ENCODE measurements at places on chromosomes 1 and 21. TPM values are rescaled to one million over a fixed set of nuclear protein-coding genes. Genes with fewer than 3 reads are reported as not detected.

Gene MFAP2
- total RNA-seq, result 15.0 TPM

GRCh38 chr1:94668528-94668927 is 127.0 kb upstream of the F3 start:
- no peak for DNase-seq

DNA sequence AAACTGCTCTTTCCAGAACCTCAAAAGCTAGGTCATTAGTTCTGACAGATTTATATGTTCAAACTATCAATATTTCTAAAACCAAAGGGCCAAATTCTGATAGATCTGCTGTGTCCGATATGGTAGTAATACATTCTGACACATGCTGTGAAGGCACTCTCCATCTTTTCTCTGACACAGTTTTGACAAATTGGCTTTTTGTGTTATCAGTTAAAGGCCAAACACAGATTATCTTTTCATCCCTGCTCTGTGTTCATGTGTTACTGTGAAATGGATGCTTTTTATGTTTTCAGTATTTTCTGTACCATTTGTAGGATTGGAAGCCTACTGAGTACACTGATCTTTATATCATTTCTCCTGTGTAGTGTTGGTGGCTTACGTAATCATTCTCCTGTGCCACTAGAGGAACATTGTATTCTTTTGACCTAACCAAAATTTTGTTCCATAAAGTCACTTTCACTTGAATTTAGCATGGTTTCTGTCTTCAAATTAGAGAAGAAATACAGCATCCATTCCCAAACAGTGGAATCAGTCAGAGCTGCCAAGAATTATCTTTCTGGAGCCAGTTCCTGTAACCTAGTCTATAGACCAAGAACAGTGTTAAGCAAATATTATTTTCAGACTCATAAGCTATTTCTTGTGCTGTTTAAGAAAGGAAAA is 137.2 kb downstream of the ADGRL2 start:
- no peak for DNase-seq

GRCh38 chr1:83822208-83822607 is 176.7 kb downstream of the TTLL7 start:
- no peak for DNase-seq

GRCh38 chr1:21313203-21313885 is 23.1 kb upstream of the ECE1 start:
- DNase-seq, result no peak

DNA sequence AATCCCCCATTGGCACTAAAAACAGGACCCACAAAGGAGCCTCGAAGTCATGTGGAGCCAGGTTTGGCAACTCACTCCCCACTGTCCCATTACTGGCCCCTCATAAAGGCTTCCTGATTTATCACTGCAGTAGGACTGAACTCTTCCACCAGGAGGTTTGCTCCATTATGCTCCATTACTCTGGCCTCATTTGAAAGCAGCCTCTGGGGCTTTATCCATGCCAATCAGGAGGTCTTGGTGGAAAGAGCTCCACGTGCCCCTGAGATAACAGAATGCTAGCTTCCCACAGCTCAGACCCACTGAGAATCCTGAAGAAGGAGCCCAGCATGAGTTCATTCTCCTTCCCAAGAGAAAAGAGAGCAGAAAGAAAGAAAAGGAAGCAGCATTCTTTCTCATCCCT is 76.4 kb downstream of the HIVEP3 start:
- DNase-seq, result no peak

DNA sequence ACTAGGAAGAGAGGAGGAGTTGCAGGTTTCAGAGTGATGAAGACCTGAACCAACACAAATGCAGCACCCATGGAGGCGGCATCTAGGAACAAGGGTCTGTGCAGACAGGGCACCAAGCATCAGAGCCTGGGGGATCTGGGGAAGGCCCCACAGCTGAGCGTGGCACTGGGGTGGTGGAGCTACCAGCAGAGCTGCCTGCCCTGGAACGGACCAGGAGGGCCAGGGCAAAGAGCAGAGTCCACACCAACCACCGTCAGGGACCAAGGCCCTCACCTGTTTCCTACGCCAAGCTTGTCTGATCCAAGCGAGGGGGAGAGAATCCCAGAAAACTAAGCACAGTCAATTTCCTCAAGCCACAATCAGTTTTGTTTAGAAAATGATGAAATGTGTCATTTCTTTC is 79.0 kb upstream of the SYT6 start:
- DNase-seq, result no peak

GRCh38 chr21:17612023-17612564 is 607 bp downstream of the BTG3 start:
- peak; percentile 52 for DNase-seq

- no peak for DNase-seq
Observed at GRCh38 chr1:235357485-235358373, 9.5 kb upstream of the TBCE start.

Measured in pancreas (tissue), 10 donors.